Foreskin fibroblast (primary cell): ENCODE measurements at places on chromosomes 11 and 22.

DNA sequence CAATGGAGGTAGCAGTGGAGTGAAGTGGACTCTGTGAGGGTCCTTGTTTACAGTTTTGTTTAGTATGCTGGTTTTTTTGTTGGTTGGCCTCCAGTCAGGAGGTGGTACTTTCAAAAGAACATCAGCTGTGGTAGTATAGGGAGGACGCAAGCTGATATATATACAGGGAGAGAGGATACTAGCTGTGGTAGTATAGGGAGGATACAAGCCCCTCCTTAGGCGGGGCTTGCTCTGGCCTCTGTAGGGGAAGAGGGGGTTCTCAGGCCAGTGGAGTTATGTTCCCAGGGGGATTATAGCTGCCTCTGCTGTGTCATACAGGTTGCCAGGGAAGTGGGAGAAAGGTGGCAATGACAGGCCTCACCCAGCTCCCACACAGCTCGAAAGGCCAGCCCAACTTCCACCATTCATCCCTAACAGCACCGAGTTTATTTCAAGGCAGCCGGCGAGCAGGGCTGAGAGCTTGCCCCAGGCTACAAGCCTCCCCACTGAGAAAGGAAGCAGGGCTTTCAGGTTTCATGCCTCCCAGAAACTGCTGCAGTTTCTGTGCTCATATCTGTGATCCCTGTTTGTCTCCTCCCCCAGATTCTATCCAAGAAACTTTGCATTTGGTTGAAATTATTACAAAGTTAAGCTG lies 10.4 kb downstream of the OR52E6 start:
- no peak for DNase-seq

DNA sequence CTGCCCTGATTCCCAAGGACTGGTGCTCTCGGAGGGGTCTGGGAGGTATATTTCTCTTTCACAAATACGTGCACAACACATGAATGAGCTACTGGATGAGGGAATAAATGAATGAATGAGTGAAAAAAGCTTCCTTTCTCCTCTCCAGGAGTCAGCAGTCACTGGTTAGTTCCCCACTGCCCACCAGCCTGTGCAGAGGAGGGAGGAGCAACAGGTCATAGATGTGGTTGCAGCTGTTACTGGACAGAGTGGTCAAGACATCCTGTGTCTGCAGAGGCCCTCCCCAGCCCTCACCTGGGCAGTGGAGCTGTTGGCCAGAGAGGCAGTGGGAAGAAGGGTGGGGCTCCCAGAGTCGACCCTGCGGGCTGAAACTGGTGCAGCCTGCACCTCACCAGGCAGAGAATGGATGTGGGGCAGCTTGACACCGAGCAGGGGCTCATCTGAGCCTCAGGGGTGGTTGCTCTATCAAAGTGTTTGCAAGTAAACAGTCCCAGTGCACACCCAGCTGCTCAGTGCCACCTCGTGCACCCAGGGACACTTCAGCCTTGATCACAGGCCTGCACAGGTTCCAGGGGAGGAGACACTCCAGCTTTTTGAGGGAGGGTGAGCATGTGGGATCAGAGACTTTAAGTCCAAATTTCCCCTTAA lies 1.4 kb upstream of the VPREB1 start:
- no peak for DNase-seq

- DNase-seq: no peak
Observed at GRCh38 chr11:72231396-72232259, 7.1 kb downstream of the INPPL1 start.

DNA sequence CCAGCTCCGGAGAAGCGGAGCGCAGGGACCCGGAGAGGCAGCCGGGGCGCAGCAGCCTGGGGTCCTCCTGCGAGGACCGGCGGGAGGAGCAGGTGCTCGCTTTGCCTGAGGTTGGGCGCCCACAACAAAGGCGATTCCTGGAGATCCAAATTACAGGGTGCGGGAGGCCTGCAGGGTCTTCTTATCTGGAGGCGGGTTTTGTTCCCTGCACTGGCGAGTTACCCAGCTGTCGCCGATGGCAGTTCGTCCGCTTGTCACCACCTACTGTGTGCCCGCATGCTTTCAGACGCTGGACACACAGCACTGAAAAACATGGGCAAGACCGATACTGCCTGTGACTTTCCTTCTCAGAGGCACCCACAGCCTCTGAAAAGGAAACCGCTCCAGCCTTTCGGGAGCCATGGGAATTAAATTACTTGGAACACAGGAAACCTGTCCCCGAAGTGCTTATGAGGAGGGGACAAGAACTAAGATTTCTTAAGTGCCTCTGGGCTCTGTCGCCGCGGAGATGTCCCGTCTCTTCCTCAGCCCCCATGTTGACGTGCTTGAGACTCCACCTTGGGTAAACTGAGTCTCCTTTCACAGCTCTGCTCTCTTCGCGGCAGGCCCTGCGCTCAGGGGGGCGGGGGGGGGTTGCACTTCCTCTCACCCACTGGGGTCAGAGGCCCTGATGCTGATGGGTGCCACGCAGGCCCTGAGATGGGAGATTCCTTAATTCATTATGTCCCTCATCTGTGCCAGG lies 1.3 kb upstream of the ZFTA start:
- peak; percentile 53 for DNase-seq

DNA sequence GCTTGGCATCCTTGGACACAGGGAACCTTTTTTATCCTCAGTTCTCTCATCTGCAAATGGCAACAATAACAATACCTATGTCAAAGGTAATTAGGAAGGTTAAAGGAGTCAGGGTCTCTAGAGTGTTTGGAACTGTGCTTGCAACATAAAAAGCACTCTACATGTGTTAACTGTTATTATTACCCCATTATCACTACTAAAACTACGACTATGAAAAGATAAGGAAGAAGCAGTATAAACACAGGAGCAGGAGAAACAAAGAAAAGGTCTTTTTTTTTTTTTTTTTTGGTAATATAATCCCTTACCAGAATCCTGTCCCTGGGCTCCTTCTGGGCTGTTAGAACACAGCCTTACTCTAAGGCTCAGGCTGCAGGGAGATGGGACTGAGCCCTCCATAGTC lies 348.2 kb downstream of the CADM1 start:
- DNase-seq: no peak

DNA sequence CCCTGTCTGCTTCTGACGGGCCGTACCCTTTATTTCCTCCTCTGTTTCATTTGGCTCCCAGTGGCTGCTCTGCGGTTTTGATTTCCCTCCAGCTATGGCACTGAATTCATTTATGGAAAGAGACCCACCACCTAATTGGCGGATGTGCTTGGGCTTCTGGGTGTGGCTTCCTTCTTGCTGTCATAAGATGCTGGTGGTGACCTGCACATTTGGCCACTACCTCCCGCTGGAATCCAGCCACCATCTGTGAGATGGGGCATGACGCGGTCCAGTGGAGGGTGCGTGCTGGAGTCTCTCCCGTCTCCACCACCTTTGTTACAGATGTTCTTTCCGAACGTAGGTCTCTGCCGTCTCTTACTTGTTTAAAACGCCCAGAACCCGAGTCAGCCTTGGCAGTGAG lies 47.7 kb upstream of the FADD start:
- DNase-seq: no peak

- peak; percentile 90 for DNase-seq
Observed at GRCh38 chr11:96001037-96001436, 77.1 kb upstream of the MTMR2 start.

- no peak for DNase-seq
Observed at GRCh38 chr11:100545970-100546369, 141.1 kb upstream of the ARHGAP42 start.

- peak; percentile 96 for DNase-seq
Observed at GRCh38 chr22:20319745-20320658, at the start of gene DGCR6L. Gene DGCR6L, minus strand, starts transcription at chr22:20320060. Its CDS starts 72 bp downstream, at chr22:20319988.

DNA sequence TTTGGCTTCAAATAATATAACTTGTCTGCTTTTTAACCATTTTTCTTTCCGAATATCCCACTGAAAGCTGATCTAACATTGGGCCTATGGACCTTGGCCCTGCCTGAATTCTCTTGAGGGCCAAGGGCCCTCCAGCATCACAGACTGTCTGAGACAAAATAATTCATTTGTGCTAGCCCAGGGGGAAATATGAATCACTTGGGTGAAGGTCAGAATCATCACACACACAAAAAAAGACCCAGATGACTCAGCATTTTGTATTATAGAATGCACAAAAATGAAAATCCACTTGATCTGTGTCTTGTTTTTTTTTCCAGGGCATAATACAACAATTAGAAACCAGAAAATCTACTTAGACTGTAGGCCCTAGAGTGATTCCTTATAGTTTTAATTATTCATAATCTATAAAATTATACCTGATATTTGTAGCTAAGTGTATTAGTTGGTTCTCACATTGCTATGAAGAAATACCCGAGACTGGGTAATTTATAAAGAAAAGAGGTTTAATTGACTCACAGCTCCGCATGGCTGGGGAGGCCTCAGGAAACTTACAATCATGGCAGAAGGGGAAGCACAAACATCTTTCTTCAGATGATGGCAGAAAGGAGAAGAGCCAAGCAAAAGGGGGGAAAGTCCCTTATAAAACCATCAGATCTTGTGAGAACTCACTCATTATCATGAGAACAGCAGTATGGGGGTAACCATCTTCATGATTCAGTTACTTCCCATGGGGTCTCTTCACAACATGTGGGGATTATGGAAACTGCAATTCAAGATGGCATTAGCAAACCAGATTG lies 15.6 kb upstream of the RDX start:
- DNase-seq: peak; percentile 62

DNA sequence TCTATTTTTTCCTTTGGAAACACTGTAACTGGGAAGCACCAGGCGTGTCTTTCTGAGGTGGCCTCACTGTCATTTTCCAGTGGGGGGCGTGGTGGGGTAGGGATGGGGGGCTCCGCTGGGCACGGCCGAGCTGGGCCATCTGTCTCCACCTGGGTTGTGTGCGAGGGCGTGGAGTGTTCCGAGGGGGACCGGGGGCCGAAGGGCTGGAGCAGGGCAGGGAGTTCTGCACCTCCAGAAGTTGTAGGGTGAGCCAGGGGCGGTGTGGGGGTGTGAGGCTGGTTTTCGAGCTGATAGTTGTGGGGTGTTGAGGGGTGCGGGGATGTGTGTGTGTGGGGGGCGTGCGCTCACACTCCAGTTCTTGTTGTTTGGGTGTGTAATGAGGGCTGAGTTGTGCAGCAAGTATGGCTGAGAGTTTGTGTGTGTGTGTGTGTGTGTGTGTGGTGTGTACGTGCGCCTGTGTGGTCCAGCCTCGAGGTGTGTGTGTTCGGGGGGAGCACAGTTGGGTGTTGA lies 10.8 kb downstream of the YPEL4 start:
- peak; percentile 19 for DNase-seq

- DNase-seq: peak; percentile 22
Observed at GRCh38 chr11:10208131-10208575, 85.9 kb downstream of the SBF2 start.

DNA sequence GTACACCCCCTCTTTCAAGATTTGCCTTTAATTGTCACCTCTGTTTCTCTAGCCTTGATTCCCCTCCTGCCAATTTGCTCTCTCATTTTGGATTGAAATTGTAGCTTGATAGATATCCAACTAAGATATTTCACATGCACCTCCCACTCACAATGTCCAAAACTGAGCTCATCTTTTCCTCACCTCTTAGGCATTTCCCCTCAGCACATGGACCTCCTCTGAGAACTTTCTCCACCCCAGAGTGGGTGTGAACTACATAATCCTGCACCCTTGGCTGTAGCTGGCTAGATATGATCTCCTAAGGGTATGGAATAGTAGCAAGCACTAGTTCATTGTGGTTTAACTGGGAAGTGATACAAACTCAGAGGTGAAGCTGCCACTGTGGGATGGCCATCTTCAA lies 91.5 kb upstream of the SESN3 start:
- DNase-seq: peak; percentile 72

- DNase-seq: peak; percentile 83
Observed at GRCh38 chr22:30044369-30044768, 35.9 kb upstream of the HORMAD2 start.

DNA sequence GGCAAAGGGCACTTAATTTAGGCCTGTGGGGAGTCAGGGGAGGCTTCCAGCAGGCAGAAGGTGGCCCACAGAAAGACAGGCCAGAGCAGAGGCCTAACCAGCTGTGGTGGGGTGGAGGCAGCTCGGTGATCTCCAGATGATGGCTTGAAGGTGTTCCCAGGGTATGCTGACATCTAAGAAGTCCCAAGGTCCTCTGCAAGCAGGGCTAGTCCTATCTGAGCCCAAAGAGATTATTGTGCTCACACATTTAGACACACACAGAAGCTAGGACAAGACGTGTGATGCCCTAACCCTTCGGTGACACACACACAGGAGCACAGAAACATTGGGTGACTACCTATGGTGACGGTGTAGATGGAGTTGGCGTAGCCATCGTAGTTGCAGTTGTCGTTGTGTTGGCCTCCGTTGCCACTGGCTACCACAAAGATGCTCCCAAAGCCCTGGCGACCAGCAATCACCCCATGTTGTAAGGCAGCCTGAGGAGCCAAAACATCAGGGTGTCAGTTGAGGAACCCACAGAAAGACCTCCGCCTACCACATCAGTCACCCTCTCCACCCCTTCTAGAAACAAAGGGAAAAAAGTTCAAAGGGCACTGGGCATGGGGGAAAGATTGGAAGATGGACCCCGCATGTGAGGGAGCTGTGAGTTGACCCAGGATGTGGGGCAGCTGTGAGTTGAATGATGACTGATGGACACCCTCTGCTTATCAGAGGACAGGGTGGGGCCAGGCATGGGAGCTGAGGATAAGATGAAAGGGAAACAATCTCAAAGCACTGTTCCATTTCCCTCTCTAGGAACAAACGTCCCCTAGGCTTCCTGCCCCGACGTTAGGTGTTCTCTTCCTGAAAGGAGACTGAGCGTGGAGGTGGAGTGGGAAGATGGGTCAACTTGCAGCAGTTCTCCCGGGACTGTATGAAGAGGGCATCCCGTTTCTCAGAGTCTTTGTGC lies 7.9 kb downstream of the PCSK7 start:
- DNase-seq: no peak

- DNase-seq: no peak
Observed at GRCh38 chr11:44018127-44018521, 29.7 kb upstream of the ACCSL start.

GRCh38 chr11:216081-216974 lies 8.8 kb downstream of the RIC8A start:
- no peak for DNase-seq

GRCh38 chr11:91263496-91264365 lies 960.9 kb upstream of the FAT3 start:
- DNase-seq: no peak

DNA sequence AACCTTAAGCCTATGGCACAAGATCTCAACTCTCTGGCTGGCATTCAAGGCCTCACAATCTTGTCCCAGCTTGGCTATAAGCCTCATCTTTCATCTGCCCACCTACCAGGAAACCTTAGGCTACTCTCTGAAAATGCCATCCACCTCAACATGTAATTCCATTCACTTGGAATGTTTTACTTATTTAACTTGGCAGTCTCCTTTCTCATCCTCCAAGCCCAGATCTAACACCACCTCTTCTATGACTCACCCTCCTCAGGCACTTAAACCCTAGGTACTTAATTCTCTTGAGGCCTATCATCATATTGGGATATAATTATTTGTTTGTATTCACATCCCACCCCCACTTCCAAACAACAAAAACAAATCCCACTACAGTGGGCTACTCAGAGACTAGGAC lies 15.0 kb downstream of the POGLUT3 start:
- DNase-seq: no peak

- DNase-seq: no peak
Observed at GRCh38 chr11:112167145-112167544, at the start of gene TEX12. Gene TEX12, plus strand, starts transcription at chr11:112167372. Its CDS starts 1,897 bp downstream, at chr11:112169269.

GRCh38 chr22:49574205-49574880 lies 253.3 kb downstream of the BRD1 start:
- DNase-seq: no peak

GRCh38 chr22:48824712-48825651 lies 1002.7 kb downstream of the BRD1 start:
- no peak for DNase-seq
